ENCODE measurements at places on chromosomes 2 and 18.

DNA sequence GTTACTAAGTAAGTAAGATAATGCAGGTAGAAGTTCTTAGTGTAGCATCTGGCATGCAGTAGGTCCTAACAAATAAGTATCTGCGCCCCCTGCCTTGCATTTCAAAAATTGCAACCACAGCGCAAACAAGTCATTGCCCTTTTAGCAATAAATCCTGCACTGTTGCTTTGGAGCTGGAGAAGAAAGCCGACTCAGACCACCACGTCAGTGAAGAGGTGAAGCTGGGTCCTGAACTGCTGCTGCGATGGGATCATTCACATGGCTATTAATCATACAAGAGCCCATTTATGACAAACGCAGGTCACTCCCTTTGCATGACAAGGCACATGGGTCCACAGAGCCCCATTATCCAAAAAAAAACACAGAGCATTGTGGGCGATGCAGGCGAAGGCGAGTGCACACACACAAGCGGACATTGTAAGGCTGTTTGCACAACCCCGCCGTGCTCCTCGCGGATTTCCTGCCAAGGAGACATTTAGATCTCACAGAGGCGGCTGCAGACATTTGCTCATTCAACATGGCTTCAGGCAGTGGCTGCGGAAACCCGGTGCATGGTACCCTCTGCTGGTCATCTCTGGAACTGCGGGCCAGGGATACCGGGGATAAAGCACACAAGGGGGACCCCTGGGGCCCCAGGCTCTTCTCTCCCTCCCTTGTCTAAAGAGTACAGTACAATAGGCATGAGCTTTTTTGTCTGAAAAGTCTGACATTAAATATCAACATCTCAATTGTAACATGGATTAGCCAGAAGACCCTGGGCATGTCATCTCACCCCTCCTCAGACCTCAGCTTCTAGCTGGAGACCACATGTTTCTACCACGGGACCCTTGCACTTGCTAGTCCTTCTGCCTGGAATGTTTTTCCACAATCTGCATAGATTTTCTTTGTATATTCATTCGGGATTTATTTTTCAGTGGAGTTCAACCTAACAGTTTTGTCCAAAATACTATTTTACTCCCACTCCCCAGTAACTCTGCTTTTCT lies 56.7 kb downstream of the CYRIA start:
- DNase-seq = peak; percentile 74

DNA sequence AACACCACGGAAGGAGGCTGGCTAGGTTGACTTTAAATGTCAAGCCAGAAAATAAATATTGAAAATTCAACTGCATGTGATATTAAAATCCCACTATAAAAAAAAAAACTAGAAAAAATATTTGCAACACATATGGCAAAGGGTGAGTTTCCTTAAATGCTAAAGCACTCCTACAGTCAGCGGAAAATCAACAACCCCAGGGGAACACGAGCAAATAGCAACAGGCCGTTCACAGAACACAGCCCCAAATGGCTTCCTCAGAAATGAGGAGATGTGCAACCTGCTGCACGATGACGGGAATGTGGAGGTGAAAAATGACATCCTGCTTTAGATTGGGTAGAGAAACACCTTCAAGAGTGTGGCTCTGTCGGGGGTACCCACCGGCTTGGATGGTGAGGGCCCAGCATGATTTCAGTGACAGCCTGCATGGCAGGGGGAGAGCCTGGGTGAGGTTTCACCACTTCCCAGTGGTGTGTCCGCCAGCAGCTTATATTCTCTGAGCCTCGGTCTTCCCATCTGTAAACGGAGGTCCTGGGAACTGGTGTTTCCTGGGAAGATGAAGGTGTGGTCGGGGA lies 157.9 kb upstream of the GLI2 start:
- no peak for DNase-seq

DNA sequence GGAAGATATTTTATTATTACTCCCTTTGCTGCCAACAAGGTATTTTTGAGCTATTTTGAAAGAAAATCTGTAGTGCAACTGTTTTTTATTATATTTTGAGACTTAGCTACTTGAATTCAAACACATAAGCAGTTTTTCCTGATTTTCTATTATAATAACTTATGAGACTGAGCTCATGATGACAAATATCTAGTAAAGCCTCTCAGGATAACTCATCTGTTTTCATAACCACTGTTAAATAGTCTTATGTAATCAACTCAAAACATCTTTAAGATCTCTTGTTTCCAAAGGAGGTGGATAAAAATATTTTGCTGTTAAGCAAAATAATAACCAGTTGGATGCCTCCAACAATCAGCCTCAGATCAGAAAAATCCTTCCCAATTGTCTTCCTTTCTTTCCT lies 21.9 kb upstream of the PPP1CB start:
- no peak for DNase-seq

DNA sequence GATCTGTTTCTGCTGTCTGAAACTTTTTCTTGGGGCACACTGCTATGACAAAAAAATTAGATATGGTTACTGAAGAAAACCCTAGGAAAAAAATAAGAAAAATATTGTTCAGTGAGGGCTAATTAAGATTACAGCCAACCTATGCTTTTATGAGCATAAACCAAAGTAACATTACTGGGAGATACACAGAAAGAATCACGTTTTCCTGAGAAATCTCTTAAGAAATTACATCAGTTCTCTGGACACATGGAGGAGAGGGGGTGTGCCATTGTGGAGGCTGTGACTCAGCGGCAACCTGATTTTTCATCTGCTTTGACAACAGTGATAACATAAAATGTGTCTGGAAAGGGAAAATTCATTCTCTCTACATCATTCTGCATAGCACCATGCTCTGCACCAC lies 13.4 kb upstream of the NMI start:
- DNase-seq = peak; percentile 58

DNA sequence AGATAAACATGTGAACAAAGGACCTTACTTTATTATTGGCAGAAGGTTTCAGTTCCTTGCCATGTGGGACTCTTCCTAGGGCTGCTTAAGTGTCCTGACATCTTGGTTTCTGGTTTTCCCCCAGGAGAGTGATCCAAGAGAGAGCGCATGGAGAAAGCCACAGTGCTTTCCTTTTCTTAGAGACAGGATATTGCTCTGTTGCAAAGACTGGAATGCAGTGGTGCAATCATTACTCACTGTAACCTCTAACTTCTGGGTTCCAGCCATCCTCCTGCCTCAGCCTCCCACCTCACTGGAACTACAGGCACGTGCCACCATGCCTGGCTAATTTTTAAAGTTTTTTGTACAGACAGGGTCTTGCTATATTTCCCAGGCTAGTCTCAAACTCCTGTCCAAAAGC lies 38.1 kb upstream of the TCF7L1 start:
- DNase-seq = no peak

DNA sequence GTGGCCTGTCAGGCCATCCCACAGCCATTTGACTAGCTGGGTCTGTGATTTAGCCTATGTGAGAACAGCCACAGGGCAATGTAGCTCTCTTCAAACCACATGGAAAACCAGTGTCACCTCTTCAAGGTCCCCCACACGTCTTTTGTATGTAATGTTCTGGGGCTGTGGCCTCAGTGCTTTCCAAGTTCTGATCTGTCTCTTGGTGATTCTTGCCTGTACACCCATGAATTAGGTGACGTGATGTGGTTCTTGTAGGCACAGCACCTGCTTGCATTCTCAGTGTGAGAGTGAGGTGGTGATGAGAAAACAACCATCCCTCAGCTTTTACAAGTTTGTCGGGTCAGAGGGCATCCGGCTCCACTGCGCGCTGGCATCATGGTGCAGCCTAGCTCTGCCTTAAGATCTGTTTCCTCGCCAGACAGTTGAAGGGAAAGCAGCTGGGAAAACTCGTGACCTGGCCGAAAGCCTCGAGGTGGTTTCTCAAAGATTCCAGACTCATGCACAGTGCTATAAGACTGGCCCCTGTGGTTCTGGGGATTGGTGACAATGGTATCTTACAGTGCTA lies 125.8 kb downstream of the TANC1 start:
- no peak for DNase-seq

DNA sequence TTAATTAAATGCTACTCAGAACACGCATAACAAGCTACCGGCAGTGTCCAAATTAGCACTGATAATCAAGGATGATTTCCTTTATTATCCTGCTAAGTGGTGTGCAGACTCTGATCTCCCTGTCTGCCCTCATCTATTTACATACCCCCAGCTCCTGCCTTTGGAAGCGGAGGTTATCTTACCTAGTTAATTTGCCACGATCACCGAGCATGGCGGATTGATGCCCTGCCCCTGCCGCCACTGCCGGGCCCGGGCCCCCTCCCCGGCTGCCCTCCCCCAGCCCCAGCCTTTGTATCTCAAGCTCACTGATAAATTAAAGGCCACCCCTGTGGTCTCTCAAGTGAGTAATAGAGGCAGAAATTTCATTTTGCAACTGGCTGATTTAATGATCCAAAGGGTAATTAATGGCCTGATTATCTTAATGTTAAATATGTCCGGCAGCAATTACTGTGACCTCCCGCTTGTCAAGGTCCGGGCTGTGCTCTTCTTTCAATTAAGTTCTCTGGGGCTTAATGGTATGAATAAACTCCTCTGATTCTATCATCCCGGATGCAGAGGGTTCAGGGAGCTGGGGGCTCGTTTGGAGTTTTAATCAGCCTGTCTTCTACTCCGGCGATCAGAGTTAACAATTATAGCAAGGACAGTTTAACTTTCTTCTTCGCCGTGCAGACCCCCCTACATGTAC lies 113.4 kb downstream of the GBX2 start:
- DNase-seq = no peak

DNA sequence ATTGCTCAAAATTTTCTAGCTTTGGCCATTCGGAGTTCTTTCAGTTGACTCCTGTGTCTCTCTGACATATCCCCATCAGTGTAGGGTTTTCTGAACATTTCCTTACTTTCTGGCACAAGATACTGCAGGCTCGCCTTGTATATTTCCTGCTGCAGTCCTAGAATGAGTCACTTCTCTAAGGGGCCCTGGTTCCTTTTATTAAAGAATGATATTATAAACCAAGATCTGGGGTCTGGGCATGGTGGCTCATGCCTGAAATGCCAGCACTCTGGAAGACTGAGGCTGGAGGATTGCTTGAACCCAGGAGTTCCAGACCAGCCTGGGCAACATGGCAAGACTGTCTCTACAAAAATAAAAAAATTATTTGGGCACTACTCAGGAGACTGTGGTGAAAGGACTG lies 3.0 kb upstream of the RPL37A start:
- DNase-seq = no peak

DNA sequence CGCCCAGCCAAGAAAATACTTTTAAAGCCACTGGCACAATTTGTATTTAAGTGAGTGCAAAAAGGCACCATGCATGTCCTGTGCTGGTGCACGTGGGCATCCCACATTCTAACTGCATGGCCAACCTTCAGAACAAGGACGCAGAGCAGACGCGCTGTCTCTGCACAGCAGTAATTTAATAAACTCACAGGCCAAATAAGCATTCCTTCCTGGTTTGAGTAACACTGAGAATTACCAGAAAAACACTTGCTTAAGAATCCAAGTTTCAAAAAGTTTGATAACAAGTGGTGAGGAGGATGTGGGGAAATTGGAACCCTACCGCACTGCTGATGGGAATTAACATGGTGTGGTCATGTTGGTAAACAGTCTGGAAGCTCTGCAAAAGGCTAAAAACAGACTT lies 38.7 kb downstream of the RPL31 start:
- DNase-seq = no peak

- DNase-seq = peak; percentile 56
Measured at GRCh38 chr2:191696966-191697365, 19.0 kb downstream of the NABP1 start.

Measured in RKO (cell line).